ENCODE measurements at places on chromosomes 3 and 15.

DNA sequence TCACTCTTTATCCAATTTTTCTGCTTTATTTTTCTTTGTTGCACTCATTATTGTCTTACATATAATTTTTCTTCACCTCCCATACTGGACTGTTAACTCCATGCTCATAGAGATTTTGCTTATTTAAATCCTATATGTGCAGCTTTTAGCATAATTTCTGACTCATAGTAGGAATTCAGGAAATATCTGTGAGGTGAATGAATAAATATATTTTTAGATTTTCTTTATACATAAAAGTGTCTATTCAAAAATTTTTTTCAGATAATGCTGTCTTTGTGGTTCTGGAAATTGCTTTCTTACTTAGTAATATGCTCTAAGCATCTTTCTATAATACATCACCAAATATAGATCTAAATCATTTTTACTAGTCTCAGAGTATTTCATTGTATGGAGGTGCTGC is 191.8 kb upstream of the SUCLG2 start:
- no peak for DNase-seq

DNA sequence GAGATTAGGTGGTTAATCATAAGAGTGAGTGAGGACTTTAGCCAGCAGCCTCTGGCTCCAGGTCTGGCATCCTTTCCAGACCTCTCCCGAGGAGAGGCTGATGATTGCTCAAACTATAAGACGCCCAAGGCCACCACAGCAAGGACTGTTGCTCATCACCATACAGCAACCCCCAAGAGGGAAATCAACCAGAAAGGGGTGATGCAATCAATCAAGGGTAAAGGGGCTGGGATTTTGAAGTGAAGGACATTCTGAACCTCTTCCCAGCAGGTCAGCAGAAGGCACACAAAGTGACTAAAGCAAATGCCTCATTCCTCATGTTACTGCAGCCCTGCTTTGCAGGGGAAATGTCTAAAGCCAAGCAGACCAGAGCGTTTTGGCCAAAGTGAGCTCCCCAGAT is 247.3 kb upstream of the IGF1R start:
- DNase-seq: no peak

DNA sequence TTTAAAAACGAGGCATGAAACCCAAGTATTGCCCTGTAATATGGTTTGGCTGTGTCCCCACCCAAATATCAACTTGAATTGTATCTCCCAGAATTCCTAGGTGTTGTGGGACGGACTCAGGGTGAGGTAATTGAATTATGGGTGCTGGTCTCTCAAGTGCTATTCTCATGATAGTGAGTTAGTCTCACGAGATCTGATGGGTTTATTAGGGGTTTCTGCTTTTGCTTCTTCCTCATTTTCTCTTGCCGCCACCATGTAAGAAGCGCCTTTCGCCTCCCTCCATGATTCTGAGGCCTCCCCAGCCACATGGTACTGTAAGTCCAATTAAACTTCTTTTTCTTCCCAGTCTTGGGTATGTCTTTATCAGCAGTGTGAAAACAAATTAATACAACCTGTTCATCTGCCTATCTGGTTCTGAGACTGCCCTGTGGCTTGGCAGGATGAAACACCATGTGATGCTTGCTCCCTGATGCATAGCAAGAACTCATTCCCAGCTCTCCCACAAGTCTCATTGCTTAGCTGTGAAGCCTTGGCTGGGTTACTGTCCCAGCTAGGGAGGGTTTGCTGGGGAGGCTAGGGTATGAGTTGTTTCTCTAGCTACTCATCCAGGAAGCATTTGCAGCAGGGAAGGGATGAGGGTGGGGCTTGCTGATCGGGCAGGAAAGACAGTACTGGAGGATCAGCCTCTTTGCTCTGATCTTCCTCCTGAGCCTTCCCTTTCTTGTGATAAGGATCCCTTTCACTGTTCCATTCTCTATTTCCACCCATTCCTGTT is 3.7 kb upstream of the SQOR start:
- no peak for DNase-seq

DNA sequence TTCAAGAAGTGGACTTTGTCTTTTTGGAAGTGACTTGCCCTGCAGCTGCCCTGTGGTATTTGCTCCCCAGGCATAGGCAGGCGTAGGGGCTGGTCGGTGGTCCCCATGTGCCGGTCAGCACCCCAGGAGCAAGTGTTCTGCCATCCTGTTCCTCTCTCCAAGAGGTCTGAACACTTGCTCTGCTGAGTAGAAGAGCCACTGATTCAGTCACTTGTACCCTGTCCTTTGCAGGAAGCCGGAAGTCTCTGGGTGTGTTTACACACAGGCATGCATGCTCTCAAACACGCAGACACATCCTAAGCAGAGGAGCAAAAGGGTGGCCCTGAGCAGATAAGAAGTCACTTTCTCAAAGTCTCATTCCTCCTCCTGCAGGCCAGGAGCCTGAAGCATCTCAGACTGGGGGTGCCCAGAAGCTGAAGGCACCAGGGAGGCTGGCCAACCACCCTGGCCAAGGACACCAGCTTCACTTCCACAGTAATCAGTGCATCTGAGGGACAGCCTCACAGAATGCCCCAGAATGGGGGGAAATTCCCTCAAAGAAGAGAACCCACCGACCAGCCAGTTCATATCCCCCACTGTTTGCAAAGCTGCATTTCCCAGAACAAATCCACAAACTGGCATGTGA is 88.7 kb upstream of the POMGNT2 start:
- DNase-seq: no peak

DNA sequence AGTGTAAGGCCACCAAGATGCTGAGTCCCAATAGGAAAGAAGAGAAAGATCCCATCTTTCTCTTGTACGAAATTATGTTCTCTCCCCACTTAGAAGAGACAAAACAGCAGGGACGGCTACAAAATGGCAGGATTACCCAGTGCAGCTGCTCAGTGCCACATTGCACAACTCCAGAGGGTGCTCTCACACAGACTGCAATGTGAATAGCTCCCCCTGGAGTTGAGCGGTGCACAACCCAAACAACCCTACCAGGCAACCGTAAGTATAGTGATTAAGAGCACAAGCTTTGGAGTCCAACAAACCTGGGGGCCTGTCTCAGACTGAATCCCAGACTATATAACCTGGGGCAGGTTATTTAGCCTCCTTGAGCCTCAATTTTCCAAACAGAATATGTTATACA is 3.1 kb upstream of the BHLHE40 start:
- peak; percentile 81 for DNase-seq

GRCh38 chr3:159724627-159725026 is 264.0 kb upstream of the IL12A start:
- no peak for DNase-seq

DNA sequence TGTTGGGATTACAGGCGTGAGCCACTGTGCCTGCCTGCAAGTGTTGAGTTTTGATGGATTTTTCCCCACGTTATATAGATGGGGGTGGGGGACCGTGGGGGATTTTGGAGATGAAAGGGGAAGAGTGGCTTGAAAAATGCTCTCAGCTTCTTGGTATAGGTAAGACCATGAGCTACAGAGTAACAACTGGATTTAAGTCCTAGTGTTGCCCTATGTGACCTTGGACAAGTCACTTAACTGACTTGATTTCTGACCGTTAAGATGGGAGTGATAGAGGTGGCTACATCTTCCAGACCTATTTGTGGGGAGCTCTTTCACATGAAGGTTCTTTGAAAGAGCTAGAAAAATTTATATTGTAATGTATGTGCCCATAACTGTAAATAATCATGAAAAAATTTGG is 13.3 kb downstream of the TRIM71 start:
- no peak for DNase-seq

- peak; percentile 74 for DNase-seq
Observed at GRCh38 chr3:78659386-78659987, 1108.3 kb downstream of the ROBO1 start.

Data from hematopoietic multipotent progenitor cell treated with erythropoietin and hydrocortisone succinate and interleukin-3 and kit ligand, for 6 days (in vitro differentiated cells).